ENCODE measurements at places on chromosomes 1 and 21. TPM values are rescaled to one million over a fixed set of nuclear protein-coding genes. Genes with fewer than 3 reads are reported as not detected.

- no peak for DNase-seq
These were observed 171.0 kb downstream of the LRRC40 start for GRCh38 chr1:70034403-70034802.

DNA sequence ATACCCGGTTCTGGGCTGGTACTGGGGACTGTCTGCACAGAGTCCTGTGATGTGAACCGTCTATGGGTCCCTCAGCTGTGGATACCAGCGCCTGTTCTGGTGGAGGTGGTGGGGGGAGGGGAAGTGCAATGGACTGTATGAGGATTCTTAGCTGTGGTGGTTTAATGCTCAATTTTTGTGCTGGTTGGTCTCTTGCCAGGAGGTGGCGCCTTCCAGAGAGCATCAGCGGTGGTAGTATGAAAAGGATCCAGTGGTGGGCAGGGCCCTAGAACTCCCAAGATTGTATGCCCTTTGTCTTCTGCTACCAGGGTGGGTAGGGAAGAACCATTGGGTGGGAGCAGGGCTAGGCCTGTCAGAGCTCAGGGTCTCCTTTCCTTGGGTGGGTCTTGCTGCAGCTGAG, 89.4 kb upstream of the B3GALT2 start:
- DNase-seq, result no peak

The KCNE1 gene
- 4.7 TPM for total RNA-seq

DNA sequence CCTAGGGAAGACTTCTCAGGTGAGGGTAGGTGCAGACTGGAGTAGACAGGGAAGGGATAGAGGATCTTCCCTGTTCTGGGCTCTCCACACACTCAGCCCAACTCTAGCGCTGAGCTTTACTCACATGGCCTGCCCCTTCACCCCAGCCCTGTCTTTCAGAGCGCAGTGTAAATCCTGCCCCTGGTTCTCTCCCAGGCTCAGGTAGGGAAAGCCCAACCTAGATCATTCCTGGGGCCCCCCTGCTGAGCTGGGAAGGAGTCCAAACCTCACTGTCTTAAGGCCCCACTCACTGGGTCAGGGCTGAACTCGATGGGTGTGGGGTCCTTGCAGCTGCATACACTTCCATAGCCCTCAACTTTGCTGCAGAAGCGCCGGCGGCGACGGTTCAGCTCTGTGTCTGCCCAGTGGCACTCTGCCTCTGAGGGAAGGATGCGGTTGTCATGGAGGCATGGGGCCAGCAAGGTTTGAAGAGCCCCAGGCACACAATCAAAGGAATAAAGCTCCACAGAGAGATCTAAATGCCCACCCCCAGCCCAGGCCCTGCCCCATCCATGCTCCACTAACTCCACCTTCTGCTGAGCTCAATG, 4.2 kb downstream of the POMGNT1 start:
- no peak for DNase-seq

- DNase-seq, result no peak
These were observed 86.4 kb downstream of the FOXD2 start for GRCh38 chr1:47524272-47524671.

The AGBL4 gene
- 0.64 TPM for total RNA-seq

DNA sequence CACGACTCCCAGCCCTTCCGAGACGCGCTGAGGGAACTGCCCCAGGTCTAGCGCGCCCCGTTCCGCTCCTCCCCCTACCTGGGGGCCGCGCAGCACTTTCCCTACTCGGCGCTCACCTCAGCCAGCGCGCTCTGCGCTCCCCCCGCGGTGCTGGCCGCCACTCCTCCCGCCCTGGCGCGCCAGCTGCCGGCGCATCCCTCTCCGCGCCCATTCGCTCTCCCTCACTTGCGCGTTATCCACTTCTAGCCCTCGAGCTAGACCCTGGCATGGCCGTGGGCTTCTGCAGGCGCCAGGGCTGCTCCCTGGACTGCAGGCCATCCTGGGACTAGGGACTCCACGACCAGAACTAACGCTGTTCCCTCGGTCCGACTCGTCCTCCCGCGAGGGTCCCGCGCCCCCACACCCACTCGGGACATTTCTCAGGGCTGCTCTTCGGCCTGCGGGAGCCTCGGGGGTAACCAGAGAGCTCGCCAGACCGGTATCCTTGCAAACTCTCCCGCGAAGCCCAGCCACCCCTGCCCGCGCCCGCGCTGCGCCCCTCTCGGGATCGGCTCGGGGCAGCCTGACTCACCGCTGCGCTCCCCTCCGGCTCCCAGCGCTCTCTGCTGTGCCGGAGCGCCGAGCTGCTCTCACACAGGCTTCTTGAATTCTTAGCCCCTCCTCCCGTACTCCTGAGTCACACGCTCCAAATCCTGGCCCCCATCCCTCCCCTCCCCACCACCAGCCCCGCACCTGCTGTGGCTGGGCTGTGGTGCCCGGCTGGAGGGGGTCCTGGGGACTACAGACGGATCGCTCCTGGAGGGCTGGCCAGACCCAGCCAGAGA, at the start of gene NGF:
Gene NGF, minus strand, starts transcription at position 617 of the 824 bp plus-strand sequence. CDS start 51,454 bp downstream, outside the sequence.
- peak; percentile 68 for DNase-seq
